ENCODE measurements at places on chromosomes 7 and 10. TPM values are rescaled to one million over a fixed set of nuclear protein-coding genes. Genes with fewer than 3 reads are reported as not detected.

OR2A42 gene
- polyA plus RNA-seq, result 2.2 TPM

GRCh38 chr7:46291050-46291438 is 370.0 kb upstream of the IGFBP3 start:
- no peak for DNase-seq

GRCh38 chr7:2641406-2642393 is 9.9 kb downstream of the TTYH3 start:
- DNase-seq, result peak; percentile 88

DNA sequence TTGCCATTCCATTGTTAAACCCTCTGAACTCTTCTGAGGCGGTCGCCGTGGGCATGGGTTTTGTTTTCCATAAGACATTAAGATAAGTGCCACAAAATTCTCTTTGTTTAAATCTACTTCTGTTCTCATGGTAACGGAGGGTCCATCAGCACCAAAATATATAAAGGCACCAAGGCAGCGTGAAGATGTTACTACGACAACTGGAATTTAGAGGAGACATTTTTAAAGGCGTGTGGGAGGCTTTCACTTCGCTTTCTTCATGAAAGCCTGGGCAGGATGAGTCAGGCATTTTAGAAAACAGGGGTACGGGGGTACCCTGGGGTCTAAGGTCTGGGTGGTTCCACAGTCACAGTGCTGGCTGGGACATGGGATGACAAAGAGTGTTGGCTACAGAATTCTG is 34.0 kb downstream of the SMKR1 start:
- no peak for DNase-seq

DNA sequence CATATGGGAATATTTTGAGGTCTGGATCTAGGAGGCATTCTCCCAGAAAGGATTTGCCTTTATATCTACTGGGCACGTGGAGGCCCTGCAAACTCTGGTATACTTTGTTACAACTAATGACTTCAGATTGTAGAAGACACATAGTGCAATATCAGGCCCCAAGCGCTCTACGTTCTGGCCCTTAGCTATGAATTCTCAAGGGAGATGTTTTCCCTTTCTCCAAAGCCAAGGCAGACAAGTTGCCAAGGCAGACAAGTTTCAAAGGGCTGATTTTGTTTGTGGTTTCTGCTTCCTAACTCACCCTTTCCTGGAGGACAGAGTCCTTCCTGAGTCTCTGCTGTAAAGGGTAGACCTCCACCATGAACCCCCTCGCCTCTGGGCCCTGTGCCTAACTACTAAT is 99.4 kb upstream of the CTTNBP2 start:
- DNase-seq, result no peak

DNA sequence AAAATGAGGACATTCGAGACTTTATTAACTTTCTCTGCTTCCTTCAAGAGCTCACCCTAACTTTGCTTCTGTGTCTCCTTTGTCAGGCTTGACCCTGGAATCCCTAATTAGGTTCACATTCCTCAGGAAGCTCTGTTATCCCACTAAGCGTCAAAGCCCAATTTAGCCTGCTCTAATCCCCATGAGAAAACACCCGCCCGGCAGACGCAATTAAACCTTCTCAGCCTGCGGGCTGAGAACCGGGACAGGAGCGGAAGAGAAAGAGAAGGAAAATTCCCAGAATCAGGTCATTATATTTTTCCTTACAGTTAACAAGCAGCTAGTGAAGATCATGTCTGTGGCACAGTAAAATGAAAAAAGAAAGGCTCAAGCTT is 93.0 kb downstream of the TNS3 start:
- no peak for DNase-seq

GRCh38 chr7:477626-478220 is 41.9 kb downstream of the PDGFA start:
- no peak for DNase-seq

Measured in right lung (tissue), 10 donors.